ENCODE measurements at places on chromosomes 3 and 15.

GRCh38 chr3:126887686-126888085, 95.2 kb upstream of the PLXNA1 start:
- DNase-seq, result no peak

- no peak for DNase-seq
These were observed 44.7 kb upstream of the CHRNA7 start for GRCh38 chr15:31985607-31986006.

DNA sequence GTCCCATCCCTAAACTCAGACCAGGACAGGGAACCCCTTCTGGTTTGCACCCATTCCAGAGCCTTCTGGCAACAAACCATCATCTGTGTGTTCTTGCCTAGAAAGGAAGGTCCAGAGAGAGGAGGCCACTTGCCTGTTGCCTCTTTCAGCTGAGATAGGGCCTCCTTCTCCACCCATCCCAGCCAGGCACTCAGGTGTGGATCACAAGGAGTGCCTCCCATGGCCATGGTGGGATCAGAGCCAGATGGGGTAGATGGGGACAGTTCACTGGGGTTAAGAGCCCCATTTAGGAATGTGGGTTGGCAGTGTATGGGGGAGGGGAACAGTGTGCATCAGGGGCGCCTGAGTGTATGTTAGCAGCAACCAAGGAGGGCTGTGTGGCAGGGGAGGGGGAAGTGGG, 8.9 kb upstream of the CTDSPL start:
- DNase-seq, result no peak

GRCh38 chr15:86347245-86347644, 267.6 kb downstream of the AGBL1 start:
- DNase-seq, result no peak

DNA sequence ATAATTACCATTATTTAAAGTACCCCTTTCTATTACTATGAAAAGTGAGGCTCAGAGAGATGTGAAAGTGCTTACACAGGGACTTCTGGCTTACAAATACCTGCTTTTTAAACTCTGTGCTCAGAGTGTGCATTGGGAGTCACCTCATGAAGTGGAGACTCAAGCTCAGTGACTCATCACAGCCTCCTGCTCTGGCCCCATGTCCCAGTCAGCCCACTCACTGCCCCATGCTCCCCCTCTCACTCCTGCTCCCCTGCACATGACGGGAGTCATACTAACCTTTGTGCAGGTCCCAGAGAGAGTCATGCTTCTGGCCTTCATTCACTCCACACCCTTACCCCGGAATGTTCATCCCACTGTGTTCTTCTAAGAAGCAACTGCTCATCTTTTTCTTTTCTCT, 20.2 kb downstream of the CCR1 start:
- no peak for DNase-seq

GRCh38 chr15:88834211-88834812, 31.1 kb downstream of the ACAN start:
- DNase-seq, result no peak

- no peak for DNase-seq
These were observed 216.9 kb downstream of the ZBTB20 start for GRCh38 chr3:114929971-114930732.

- no peak for DNase-seq
These were observed 1.1 kb downstream of the GPR27 start for GRCh38 chr3:71754610-71755253.

DNA sequence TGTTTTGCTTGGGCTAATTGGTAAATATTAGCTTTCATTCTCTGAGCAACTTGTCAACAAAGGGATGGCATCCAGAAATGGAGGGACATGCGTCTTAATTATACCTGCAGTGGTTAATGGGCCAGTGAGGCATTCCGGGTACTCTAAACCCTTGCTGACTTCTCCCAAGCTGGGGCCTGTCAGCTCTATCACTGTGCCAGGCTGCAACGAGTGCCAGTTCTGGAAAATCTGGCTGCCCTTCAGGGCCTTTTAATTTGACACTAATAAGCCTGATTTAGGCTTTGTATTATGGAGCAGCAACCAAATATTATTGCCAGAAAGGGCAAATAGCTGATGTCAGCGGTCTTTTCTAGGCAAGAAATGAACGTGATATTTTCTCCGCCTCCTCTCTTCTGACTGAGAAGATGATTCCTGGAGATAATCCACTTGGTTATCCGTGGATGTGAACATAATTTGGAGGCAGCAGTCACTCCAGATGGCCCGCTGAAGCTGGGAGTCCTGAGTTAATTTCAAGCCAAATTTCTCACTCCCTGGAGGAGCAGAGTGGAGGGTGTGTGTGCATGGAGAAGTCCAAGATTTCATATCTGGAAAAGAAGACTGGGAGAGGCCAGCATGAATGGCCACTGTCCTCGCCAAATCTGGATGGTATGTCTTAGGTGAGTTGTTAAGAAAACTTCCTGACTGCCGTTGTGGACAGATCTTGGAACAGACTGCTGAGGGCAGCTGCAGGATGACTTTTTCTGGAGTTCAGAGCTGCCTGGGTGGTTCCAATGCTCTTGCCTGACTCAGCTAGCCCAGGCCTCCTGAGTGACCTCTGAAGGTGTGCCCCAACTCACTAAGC, 44.4 kb upstream of the PSMD6 start:
- no peak for DNase-seq

DNA sequence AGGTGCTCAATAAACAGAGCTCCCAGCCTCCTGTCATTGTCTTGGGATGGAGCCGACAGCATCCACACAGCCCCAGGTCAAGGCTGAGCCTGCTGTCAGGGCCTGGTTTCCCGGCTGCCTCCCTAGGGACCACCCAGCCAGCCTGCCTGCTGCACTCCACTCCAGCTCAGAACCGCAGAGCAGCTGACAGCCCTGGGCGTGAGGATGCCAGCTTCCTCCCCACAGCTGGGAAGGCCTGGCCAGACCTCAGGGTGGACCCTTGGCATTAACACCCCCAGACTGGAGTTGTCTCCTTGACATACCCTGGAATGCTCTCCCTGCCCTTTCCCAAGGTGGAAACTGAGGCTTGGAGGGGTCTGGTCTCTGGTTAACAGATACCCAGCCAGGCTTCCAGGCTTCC, 112.0 kb downstream of the WNT7A start:
- no peak for DNase-seq

- DNase-seq, result no peak
These were observed 63.7 kb downstream of the ZIC1 start for GRCh38 chr3:147472846-147473245.

DNA sequence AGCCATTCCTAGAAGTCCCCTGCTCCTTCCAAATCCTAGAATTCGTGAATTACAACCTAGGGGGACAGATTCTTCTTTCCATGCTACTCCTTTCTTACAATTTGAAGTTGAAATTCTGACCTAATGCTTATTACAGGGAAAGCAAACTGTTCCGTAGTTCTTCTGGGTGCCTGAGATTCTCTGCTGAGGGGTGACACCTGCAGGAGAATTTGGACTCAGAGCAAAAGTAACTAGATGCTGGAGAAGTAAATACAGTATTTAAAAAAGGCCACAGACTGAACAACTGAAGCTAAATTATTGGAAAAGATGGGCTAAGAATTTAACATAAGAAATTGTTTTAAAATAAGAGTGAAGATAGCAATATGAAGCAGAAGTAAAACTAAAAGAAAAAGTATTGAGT, 37.9 kb downstream of the ACAD9 start:
- no peak for DNase-seq
